ENCODE measurements at places on chromosomes 7 and 10. TPM values are rescaled to one million over a fixed set of nuclear protein-coding genes. Genes with fewer than 3 reads are reported as not detected.

DNA sequence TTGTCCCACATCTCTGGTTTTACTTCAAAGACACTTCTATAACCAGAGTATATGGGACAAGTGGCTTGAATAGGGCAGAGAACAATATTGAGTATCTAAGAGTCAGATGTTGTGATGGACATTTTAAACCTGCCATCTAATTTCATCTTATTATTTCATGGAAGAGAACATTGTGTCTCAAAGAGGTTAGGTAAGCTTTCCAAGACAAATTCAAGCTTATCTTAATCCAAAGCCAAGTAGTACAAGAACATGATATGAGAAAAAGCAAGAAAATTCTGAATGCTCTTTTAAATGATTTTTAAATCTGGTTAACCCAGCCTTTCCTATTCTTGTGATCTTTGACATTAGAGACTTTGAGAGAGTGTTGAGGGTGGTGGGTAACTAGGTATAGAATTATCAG, 65.3 kb upstream of the ZNF804B start:
- DNase-seq = no peak

DNA sequence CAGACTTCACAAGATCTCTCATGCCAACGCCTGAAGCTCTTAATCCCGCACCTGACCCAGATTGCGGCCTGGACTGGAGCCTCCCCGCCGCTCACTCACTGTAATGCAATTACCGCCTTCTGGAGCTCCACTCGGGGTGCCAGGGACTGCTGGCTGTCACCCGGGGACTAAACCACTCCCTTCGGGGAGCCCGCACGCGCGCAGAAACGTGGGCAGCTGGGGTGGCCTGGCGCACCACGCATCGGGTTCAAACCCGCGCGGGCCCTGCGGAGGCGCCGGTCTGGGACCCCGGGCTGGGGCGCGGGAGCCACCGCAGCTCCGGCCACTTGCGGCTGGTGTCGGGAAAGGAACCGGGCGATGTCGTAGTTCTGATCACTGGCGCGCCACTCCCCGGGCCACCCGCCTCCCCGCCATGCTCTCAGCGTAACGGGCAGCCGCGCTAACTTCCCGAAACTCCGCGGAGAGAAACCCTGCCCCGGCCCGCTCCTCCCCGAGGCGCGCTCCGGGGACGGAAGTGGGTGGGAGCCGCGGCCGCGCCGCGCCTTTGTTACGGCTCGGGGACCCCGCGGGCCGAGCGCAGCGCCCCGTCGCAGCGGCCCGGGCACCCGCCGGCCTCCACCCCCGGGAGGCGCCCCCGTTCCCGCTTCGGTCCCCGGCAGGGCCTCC, 100.3 kb upstream of the SVIL start:
- DNase-seq = no peak

DNA sequence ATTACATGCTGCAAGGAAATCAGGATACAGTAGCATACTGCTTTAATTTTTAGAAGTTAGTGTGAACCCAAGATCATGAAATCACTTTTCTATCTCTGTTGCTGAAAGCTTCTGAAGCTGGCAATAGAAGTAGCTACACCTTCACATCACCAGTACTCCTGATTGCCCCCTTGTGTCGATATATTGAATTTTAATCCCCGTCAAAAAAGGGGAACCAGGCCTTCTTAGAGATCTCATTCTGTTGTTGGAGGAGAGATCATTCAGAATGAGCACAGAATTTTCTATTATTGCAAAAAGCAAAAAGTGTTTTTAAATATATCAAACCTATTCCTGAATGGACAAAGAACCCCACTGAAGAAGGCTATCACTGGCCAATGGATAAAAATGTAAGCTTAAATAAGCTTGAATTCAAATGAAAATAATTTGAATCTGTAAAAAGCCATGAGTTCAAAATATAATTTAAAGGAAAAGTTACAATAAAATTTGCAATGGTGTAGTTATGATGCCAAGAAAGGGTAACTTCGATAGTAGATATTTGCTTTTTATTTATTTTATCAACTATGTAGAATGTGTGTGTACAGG, 39.7 kb upstream of the TEX47 start:
- DNase-seq = no peak

DNA sequence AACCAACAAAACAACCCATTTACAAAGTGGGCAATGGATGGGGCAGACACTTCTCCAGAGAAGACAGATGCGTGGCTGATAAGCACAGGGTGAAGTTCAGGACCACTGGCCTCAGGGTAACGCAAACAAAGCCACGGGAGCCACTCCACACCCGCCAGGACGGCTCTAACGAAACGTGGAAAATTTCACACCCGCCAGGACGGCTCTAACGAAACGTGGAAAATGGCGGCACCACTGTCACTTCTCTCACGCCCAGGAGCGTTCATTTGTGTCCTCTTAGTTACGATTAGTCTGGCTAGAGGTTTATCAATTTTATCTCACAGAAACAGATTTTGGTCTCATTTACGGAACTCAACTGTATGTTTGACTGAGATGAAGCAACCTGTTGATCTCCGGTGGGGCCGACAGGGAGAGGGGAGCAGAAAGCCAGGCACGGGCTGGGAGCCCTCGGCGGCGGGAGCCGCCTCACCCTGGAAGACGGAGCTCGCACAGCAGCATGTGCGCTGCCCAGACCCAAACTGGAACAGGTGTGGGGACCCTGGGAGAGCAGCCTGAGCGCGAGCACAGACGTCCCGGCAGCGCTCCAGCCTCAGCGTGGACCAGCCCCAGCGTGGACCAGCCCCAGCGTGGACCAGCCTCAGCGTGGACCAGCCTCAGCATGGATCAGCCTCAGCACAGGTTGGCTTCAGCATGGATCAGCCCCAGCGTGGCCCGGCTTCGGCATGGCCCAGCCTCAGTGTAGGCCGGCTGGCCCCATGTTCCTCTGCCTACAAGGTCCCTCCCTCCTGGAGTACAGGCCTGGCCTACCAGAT, 243.5 kb downstream of the MAD1L1 start:
- DNase-seq = no peak

FASTK gene
- total RNA-seq = 60.2 TPM

- no peak for DNase-seq
Observed at GRCh38 chr7:158107806-158108205, 479.8 kb downstream of the PTPRN2 start.

NPY gene
- 169 TPM for total RNA-seq

DNA sequence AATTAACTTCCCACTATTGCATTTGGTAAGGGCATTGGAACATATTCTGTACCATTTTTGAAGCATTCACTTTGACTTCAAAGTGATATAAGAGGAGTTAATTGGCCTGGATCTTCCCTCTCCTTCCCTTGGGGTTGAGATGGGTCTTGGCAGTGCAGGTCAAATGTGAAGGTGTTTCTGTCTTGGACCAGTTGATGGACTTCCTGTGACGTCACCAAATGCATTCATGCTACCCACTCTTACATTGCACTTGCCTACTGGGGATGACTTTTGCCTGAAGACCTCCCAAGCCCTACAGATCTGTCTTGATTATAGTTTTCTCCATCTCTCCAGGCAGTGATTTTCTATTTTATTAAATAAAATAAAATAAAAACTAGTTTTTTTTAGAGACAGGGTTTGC, 221.5 kb downstream of the BUB3 start:
- DNase-seq = no peak

GRCh38 chr7:99137411-99138180, 6.3 kb downstream of the SMURF1 start:
- DNase-seq = no peak

FOXI2 gene
- total RNA-seq = 0.25 TPM

- no peak for DNase-seq
Observed at GRCh38 chr10:118234683-118235082, 107.4 kb downstream of the FAM204A start.

DNA sequence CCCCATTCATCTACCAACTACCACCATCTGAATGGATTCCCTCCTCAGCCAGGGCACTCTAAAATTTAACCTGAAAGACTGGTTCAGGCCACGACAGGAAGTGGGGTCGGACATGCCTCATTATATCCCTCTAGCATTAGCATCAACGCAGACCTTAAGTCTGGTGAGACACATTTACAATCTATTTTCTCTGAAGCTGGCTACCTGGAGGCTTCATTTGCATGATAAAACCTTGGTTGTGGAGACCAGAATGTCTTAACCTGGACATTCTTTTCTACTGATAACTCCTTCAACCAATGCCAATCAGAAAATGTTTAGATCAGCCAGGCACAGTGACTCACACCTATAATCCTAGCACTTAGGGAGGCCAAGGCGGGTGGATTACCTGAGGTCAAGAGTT, 42.3 kb downstream of the SVOPL start:
- no peak for DNase-seq

DNA2 gene
- total RNA-seq = 3.7 TPM

DNA sequence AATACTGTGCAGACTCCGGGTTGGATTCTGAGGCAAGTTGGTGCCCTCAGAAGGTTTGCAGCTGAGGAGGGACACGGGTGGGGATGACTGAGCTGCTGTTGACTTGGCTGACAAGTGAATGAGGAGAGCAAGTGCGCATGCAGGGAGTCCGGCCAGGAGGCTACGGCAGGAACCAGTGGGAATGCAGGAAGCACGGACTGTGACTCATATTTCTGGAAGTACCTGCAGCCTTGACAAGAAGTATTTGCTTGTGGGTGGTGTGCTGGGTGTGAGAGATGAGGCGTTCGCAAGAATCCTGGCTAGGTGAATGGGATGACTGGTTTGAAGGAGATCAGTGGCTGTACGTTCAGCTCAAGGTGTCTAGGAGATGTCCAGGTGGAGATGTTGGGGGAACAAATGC, 30.8 kb upstream of the FXYD4 start:
- no peak for DNase-seq

SPAG6 gene
- not detected for total RNA-seq

- no peak for DNase-seq
Observed at GRCh38 chr7:97390915-97391593, 273.6 kb downstream of the SDHAF3 start.
